Stimulated activated CD8-positive, alpha-beta memory T cell treated with anti-CD3 and anti-CD28 coated beads, Interleukin-7, amount 100 ng/mL, for 24 hours (primary cell): ENCODE measurements at places on chromosomes 16 and 17.

DNA sequence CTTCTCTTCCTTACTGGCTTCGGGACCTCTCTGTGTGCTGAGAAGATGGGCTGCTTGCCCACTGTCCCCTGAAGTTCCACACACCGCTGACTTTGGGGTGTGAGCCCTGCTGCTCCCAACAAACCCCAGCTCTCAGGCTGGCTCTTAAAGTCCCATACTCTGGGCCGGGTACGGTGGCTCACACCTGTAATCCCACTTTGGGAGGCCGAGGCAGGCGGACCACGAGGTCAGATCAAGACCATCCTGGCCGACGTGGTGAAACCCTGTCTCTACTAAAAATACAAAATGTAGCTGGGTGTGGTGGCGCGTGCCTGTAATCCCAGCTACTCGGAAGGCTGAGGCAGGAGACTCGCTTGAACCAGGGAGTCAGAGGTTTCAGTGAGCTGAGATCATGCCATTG, 17.2 kb downstream of the CD7 start:
- DNase-seq, result no peak

- no peak for DNase-seq
Observed at GRCh38 chr17:8018436-8018835, 16.0 kb downstream of the GUCY2D start.

DNA sequence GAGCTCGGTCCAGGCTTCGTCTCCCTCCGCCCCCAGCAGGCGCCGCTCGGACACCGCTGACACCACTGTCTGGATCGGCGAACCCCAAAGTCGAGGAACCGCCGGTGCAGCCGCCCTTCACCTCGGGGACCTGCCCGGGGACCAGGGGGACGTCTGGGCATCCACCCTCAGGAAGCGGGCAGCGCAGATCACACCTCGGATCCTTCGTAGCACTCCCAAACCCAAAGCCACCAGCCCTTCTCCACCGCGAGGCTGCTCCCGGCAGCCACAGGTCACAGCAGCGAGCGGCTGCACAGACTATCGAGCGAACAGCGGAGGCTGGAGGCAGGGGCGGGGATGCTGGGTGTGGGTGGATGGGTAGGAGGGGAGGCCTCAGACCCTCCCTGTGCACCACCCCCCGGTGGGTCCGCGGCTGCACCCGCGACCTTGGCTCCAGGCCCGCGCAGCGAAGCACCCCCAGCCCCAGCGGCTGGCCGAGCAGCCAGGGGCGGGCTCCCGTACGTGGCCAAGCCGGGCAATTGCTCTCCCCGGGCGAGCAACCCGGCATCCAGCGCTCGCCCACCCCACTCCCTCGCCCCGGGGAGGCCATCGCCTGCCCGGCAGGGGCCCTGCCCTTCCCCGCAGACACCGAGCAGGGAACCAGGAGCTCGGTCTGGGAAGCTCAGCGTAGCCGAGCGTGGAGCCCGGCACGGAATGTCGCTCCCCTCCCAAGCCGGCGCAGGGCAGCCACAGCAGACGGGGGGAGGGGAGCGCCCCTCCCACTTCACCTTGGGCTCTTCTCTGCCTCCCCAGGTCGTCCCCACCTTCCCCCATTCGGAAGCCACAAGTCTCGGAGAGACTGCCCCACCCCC, 1.0 kb downstream of the SDK2 start:
- no peak for DNase-seq

GRCh38 chr17:31674717-31675349, 184.2 kb downstream of the COPRS start:
- DNase-seq, result no peak

GRCh38 chr17:12330456-12330855, 309.8 kb downstream of the MAP2K4 start:
- DNase-seq, result no peak

GRCh38 chr16:56682703-56683397, 580 bp downstream of the MT1X start:
- DNase-seq, result no peak

DNA sequence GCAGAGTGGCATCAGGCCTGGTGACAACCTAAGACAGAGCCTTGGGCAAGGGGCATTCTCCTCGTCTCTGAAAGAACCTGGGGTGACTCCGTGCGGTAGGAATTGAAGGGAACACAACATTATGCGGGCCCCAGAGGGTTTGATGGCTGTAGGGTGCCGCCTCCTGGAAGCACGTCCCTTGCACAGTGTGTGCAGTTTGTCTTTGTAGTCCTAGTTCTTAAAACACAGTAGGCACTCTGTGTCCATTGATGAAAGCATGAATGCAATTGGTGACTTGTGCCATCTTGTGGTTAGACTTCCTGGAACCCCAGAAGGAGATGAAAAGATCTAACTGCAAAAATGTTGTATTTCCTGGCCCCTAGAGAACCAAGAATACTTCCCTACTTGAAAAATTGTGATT, 279.8 kb downstream of the UTP18 start:
- DNase-seq, result no peak

GRCh38 chr16:56945847-56946527, 14.0 kb downstream of the HERPUD1 start:
- no peak for DNase-seq

GRCh38 chr16:88367560-88367959, 15.2 kb upstream of the ZNF469 start:
- DNase-seq, result no peak

- no peak for DNase-seq
Observed at GRCh38 chr17:33192951-33193911, 99.9 kb downstream of the ASIC2 start.

DNA sequence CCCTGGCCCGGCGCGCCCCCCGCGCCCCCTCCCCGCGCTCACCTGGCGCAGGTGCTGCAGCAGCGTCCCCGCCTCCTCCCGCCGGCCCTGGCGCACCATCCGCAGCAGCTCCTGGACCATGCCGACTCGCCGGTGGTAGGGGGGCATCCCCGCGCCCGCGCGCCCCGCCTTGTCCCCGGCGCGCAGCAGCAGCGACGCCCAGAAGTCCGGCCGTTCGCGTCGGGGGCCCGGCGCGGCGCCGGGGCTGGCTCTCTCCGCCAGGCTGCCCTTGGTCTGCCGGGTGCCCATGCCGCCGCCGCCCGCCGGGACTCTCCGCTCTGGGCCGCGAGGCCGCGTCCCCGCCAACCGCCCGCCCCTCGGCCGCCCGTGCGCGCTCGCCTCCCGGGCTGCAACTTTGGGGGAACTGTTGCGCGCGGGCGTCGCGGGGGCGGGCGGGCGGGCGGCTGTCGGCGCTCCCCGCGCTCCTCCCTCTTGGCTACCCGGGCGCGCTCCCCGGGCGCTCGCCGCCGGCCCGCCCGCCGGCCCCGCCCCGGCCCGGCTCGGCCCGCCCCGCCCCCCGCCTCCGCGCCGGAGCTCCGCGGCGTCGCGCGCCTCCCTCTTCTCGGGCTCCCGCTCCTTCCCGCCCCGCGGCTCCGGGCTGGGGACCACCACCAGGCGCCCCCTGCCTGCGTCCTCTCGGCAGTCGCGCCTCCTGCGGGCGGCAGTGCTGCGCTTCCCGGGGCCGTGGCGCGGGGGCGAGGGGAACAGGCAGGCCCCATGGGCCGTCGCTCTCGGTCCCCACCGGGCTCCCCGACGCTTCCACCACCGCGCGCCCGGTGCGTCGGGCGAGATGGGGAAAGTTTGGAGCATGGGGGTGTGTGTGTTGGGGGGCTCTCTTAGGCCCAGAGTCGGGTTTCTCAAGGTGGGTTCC, at the start of gene LRRC75A:
Gene LRRC75A, minus strand, starts transcription at position 491 of the 910 bp plus-strand sequence. Its CDS starts 203 bp downstream, at position 288.
- DNase-seq, result no peak

- DNase-seq, result no peak
Observed at GRCh38 chr16:9035996-9036395, 55.4 kb upstream of the HAPSTR1 start.

DNA sequence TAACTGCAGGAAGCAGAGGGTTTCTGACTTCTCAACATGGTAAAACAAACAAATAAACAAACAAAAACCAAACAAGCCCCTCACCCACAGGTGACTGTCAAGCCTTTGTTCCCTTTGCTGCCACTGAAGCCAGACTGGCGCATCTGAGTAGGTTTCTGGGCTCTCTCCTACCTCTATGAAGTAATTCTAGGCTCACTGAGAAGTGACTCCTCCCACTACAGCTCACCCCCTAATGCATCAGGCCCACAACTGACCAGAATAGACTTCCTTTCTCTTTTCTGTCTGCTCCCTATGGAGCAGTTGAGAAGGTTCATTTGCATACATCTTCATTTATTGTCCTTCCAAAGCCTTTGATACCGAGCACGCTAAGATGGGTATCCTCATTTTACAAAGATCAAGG, 77.0 kb upstream of the CCL2 start:
- no peak for DNase-seq

DNA sequence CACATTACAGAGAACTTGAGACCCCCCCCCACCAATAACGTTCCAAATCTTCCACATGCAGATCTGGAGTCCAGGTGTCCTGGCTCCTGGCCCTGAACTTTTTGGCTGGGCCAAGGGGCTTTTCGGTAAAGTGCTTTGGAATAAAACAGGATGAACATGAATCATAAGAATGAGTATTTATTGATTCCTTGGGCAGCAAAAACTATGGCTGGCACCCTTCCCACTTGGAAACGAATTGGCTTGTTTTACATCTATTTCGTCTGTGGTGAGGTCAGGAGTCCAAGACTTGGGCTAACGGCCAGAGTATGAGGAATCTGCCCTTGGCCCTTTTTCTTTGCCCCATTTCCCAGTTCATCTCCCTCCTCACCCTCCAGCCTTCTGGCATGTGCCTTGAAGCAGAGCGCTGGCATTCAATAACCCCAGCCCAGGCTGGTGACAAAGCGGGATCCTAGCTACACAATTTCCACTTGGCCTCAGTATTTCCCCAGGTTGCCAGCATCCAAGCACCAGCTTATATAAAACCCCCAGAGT, 4.1 kb upstream of the UBTF start:
- DNase-seq, result no peak

DNA sequence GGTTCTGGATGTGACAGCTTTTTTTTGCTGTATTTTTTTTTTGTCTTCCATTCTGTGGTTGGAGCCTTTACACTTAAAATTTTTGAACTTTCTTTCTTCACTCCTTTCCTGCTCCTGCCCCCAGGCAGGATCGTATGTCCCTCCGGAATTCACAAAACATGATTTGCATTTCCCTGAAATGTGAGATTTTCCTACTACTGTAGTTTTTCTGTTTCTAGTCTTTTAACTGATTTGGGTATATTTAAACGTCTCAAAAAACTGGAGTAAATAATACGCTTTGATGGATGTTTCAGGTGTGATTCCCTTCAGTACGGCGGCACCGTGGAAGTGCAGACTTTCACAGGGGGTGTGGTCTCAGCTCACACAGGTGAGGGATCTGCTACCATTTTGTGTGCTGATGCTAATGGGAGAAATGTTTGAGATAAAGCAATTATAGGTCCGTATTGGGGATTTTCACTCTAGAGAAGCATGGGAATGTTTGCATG, 686 bp downstream of the SRCAP start:
- no peak for DNase-seq

GRCh38 chr16:47052666-47053640, 79.5 kb upstream of the DNAJA2 start:
- DNase-seq, result no peak

- no peak for DNase-seq
Observed at GRCh38 chr16:1337486-1337885, 4.0 kb downstream of the BAIAP3 start.

GRCh38 chr16:49491771-49492761, 118.5 kb downstream of the C16orf78 start:
- no peak for DNase-seq

DNA sequence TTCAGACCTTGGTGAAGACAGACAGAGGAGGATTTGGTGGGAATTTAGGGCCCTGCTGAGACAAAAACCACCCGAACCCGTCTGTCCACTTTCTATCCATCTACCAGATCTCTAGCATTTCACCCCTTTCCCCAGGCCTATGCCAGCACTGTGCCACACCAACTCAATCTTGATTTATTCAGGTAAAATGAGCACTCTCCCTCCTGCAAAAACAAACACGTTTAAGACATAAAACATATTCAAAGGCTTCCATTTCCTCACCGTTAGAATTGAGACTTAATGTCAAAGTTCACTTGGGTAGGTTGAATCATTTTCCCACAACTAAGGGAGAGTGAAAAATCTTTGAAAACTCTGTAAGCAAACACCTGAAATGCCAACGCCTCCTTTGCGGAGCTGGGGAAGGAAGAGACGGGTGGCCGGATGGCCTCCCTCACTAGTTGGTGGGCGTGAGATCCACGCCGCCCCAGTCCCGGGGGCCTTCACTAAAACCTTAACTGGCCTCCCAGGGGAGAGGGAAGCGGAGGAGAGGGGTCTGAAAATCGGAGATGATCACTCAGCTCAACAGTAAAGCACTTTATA, 862 bp downstream of the DCAKD start:
- no peak for DNase-seq

GRCh38 chr17:17900615-17901520, 64.1 kb upstream of the SREBF1 start:
- DNase-seq, result no peak

DNA sequence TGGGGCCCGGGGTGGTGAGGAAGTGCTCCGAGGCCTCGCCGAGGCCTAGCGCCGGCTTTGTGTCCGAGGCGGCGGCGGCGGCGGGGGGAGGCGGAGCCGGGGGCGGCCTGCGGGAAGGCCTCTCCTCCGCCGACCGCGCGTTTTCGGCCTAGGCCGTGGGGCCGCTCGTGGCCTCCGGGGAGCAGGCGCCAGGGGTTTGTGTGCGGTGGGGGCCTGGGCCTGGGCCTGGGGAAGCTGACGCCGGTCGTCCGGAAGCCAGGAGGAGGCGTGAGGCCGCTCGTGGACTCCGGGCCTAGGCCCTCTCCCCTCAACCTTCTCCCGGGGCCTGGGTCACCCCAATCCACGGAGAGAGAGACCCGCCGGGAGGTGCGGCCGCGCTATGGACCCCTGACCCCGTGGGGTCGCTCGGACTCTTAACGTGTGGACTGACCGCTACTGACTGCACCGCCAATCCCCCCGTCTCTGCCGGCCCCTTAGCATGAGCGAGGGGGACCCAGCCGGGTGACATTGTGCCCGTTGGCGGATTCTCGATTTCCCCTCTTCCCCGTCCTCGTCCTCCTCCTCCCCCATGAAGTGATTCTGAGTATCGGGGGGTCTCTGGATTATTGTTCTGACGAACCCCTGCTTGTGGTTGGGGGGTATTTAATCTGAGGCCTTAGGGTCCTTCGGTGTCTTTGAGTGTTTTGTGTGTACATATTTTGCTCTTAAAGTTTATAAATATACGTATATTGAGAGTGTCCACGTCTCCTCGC, 660 bp downstream of the RBBP6 start:
- no peak for DNase-seq

GRCh38 chr17:57440522-57441269, 184.4 kb downstream of the MSI2 start:
- DNase-seq, result peak; percentile 41

- DNase-seq, result no peak
Observed at GRCh38 chr17:4950746-4951204, at the start of gene ENO3. Gene ENO3 (plus strand): TSS chr17:4951119. CDS start chr17:4951830, 711 bp downstream.

DNA sequence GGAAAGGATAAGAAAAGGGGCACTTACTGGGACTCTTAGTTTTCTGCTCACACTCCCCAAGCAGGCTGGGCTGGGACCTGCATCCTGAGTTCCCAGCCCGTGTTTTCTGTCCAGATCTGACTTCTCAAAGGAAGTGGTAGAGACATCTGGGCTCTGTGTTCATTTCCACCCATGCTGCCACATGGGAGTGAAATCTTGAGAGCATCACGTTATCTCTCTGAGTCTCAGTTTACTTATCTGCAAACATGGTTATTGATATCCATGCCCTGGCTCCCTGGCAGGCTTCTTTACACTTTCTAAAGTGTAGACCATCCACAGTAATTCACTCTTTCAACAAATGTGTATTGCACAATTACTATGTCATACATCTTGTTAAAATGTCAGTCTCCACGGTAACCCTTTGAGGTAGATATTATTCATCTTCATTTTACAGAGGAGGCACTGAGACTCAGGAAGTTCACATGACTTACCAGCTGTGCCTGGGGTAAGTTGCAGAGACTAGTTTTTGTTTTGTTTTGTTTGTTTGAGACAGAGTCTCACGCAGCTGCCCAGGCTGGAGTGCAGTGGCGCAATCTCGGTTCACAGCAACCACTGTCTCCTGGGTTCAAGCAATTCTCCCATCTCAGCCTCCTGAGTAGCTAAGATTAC, 3.4 kb downstream of the ZNF688 start:
- no peak for DNase-seq
